ENCODE measurements at places on chromosomes 7 and 10.

DNA sequence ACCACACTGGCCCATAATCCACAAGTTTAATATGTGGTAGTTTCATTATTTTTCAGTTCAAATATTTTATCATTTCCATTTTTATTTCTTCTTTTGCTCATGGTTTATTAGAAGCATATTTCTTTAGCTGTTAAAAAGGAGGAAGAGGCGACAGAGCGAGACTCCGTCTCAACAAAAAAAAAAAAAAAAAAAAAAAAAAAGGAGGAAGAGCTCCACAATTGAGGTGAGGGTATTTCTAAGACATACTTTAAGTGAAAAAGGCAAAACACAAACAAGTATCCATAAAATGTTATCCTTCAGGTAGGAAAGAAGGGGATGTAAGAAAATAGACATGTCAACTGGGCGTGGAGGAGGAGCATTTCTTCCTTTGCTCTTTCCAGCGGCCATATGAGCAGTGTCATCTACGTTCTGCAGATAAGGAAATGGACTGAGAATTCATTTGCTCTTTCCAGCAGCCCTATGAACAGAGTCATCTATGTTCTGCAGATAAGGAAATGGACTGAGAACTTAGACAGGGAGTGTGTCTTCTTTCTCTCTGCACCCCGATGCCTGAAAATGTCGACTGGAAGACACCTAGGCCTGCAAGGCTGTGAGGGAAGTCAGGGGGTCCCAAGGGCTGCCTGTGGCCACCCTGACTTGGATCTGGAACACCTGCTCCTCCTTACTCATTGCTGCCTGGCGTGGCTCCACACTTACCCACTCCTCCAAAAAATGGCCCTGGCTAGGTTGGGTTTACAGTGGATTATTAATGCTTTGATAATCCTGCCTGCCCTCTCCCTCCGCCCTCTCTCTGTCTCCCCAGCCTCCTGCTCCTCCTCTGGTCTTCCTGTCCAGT, 18.9 kb upstream of the RAMP3 start:
- no peak for DNase-seq

DNA sequence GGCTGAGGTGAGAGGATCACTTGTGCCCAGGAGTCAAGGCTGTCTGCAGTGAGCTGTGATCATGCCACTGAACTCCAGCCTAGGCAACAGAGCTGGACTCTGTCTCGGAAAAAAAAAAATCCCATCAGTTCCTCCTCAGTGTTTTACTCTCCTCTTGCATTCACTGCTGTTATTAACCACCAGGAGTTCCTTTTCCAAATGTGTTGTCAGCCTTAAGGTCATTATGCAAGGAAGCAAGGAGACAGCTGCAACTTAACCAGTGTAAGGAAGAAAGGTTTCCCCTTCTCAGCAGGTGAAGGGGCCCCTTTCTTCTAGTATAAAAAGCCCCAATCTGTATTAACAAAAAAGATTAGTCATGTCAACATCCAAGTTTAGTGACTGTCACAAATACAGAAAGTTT, 86.6 kb upstream of the LEP start:
- no peak for DNase-seq

DNA sequence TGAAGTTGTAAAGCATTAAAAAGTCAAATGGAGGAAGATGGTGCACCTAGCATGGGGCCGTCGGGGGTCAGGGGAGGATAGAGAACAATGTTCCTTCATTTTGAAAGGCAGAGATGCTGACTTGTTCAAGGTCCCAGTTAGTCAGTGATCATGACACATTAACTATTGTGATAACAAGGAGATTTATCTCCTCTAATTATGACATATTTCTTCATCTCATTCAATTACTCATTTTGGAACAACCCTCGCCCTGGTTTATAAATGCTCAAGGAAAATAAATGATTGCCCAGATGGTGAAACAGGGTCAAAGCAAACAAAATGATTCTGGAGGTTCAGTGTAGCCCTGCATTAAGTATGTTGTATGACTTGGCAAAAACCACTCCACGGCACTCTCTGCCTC, 106.2 kb downstream of the ITIH5 start:
- DNase-seq: no peak

DNA sequence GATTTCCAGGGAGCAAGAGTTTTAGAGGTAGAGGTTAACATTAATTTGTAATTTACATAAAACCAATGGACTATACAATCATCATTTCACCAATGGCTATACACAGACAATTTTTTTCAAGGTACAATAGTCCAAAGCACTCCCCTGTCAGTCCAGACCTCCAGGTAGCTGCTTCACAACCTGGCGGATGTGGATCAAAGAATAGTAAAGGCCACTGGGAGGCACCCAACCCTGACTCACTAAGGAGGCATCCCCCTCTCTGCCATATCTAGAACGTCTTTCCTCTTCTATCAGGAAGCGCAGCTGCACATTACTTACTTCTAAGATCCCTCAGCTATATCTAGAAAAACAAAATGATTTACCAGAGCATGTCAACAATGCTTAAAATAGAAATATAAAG, 217.7 kb upstream of the AOAH start:
- no peak for DNase-seq

- DNase-seq: peak; percentile 28
Measured at GRCh38 chr10:79435271-79436065, 10.0 kb downstream of the ZCCHC24 start.

GRCh38 chr10:62885684-62886461, 69.7 kb upstream of the EGR2 start:
- DNase-seq: peak; percentile 66

DNA sequence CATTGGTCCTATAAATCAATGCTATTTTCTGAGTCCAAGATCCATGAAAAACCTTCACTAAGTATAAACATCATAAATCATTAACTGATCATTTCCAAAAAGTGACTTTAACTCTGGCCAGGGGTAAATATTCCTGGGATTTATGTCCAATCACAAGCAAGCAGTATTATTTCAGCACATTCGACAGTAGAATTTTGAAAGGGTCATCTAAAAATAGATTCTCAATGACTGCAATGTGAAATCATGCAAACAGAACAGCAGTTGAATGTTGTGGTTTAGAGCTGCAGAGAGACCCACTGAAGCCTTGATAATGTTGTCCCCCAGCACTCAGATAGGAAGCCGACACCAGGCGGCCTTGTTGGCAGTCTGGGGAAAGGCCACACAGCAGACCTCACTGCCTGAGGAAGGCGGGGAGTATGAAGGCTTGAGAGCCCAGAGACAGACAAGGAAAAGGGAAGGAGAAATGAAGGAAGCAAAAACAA, 38.1 kb downstream of the FAM107B start:
- DNase-seq: no peak

- no peak for DNase-seq
Measured at GRCh38 chr7:55252386-55252785, 112.8 kb upstream of the LANCL2 start.

DNA sequence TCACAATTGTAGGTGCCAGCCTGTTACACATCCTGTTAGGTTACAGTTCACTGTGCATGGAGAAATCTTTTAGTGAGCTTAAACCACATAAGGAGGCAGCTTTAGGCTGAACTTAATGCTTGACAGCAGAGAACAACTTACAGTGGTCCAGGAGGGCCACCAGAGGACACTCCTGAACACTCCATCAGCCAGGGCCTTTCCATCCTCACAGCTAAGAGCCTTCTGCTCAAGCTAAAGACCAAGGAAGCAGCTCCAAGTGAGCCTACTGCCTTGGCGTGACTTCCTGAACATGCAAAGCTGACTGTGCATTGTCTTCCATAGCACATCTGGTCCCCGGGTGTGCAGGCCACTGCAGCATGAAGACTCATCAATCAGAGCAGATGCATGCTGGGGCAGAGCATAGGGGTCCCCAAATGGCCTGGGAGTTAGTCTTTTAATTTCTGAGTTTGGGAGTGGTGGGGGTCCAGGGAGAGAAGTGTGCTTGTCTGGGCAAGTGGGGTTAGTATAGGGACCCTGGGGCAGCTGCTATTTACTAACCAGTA, 105.0 kb downstream of the ZNF248 start:
- no peak for DNase-seq

DNA sequence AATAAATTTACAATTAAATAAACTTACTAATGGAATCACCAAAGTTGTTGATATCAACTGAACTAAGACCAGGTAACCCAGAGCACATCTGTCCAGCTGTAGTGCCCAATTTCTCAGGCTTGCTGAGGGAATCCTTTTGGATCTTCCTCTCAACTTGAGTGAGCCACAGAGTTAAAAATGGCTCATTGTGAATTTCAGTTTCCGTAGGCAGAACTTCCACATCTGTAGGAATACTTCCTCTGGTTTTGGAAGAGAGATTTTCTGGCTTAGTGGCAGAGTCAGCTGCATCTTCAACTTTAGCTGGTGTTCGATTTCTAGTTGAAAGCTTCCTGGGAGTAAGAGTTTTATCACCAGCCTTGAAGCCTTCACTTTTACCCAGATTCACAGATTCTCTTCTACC, 11.3 kb downstream of the MKI67 start:
- DNase-seq: no peak

DNA sequence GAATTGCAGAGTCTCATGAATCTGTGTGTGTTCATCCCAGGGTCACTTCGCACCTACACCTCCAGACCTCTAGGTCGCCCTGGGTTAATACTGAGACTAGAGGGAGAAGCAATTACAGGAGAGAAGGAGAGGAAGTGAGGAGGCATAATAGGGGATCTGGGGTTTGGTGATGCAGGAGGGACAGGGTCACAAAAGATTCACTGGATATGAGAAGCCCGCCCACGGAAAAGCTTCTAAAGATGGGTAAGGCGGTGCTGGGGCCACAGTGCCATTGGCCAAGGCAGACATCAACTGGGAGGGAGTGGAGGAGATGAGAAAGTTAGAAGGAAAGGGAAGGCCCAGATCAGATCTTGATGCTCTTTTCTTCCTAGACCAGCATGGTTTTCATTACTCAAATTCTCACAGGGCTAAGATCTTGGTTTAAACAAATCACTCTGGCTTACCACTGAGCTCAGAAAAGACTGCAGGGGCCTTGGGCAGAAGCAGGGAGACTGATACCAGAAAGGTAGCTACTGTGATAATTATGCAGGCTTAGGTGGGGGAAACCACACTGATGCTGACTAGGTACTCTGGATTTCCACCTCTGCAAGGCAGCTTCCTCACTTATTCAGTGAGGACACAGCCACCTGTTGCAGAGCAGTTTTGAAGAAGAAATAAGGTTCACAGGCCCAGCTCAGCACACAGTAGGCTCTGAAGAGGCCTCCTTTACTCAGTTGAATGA, 17.4 kb upstream of the ZNF273 start:
- no peak for DNase-seq

DNA sequence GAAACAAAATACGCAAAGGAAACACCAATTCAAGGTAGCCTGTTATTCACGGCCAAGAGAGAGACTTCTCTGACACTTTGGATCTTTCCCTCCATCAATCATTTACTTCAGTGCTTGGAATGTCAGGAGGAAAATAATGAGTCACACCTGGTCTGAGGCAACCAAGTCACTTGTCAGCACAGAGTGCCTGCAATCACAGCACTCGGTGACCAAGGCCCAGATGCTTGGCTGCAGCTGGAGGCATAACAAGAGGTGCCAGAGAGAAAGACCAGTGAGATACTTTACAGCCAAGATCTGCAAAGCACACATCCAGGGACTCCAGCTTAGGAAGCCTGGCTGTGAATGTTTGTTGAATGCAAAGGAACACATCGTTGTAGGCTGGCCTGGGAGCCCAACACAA, 33.9 kb downstream of the ASB13 start:
- DNase-seq: no peak

GRCh38 chr10:59463909-59464308, 101.6 kb upstream of the FAM13C start:
- DNase-seq: no peak

- peak; percentile 6 for DNase-seq
Measured at GRCh38 chr7:143362131-143363015, at the start of gene FAM131B. FAM131B (minus strand) TSS chr7:143362713; CDS start chr7:143362603, 110 bp downstream.

- DNase-seq: no peak
Measured at GRCh38 chr7:155984609-155985405, 172.5 kb upstream of the SHH start.
